ENCODE measurements at places on chromosomes 5 and 9. TPM values are rescaled to one million over a fixed set of nuclear protein-coding genes. Genes with fewer than 3 reads are reported as not detected.

Gene ZNF658
- 8.9 TPM for total RNA-seq

Gene PHF24
- total RNA-seq: 0.10 TPM

Gene SLC6A7
- total RNA-seq: not detected

Gene PPP3R2
- total RNA-seq: not detected

Gene LHX2
- not detected for total RNA-seq

Gene ABO
- total RNA-seq: 1.7 TPM

Gene CDH6
- total RNA-seq: 2.6 TPM

Gene IGFBPL1
- total RNA-seq: not detected

Gene PTRH1
- 13.4 TPM for total RNA-seq
